ENCODE measurements at places on chromosomes 5 and 9. TPM values are rescaled to one million over a fixed set of nuclear protein-coding genes. Genes with fewer than 3 reads are reported as not detected.

DNA sequence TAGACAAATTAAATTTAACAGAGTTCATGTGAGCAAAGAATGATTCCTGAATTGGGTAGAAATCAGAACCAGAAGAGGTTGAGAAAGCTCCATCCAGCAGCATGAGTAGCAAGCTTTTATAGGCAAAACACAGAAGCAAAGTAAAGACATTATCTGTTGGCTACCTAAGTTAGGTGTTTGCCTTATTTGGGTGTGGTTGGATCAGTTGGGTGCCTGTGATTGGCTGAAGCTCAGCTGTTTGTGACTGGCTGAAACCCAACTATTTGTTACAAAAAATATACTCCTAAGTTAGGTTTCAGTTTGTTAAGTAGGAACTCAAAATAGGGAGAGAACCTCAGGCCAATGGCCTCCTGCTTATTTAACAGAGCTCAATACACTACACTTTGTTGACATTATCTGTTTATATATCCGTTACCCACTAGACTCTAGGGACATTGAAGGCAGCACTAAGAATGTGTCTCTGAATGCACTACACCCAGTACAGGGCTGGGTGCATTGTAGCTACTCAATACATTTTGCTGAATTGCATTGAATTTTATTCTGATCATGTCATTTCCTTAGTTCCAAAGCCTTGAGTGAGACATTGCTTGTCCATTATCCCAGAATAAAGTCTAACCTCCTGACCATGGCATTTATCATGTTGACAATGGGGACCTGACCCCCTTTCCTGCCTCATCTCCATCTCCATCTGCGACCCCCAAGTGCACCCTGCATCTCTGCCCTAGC is 98.7 kb downstream of the CCDC192 start:
- peak; percentile 29 for DNase-seq

DNA sequence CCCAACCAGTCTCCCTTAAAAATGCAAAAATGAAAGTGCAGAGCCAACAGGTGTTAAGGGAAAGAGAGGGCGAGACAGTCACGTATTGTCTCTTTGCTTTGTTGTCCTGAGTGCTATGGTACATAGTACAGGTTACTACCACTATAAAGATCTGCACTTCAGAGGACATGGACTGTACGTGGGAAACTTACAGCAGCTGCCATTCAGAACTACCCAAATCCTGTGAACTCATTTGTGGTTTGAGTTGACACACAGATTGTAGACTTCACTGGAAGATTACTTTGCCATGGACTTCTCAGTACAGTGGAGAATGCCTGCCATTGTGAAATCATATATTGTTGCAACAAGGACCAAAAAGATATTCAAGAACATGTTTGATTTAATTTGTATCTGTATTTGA is 34.8 kb downstream of the FBXO38 start:
- no peak for DNase-seq

Gene EQTN
- total RNA-seq, result not detected

Gene C7
- total RNA-seq, result not detected

DNA sequence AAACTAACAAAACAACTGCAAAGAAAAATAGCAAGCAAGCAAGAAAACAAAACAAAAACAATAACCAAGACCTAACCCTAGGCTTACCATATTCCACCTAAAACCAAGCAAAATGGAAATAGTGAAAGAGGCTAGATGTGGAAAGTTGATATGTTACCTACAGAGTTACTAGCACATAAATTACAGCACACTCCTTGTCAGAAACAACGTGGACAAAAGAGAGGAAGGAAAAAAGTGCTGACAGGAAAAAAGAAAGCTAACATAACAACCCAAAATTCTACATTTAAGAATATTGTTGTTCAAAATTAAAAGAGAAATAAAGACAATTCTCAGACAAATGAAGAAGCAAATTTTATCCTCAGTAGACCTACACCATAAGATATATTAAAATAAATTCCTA is 812.8 kb upstream of the NUDT12 start:
- DNase-seq, result no peak

- no peak for DNase-seq
Measured at GRCh38 chr5:132499440-132500243, 9.1 kb upstream of the IRF1 start.

DNA sequence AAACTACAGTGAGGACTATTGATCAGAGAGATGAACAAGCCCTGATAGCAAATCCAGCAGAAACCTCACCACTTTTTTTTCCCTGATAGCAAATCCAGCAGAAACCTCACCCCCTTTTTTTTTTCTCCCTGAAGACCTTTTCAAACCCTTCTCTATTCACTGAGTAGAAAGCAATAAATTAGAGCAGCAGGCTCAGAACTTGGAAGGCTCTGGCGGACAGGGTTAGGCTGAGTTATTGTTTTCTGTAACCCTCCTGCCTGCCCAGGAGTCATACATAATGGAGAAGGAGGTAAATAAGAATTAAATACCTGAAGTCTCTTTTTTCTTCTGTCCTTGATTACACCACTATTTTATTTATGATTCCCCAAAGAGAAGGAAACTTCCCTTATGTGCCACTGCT is 136.3 kb upstream of the SNX2 start:
- no peak for DNase-seq

DNA sequence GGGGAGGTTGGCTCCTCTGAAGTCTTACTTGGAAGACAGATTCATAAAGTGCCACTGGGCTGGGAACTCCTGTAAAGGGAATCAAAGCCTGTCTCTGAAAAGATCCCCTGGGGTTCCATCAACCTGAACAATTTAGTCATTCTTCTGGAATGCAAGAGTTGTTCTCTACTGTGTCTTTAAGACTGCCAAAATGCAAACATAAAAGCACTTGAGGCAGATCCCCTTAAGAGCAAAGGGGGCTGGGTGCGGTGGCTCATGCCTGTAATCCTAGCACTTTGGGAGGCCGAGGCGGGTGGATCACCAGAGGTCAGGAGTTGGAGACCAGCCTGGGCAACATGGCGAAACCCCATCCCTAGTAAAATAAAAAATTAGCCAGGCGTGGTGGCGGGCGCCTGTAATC is 16.7 kb downstream of the CDKN2AIPNL start:
- no peak for DNase-seq

DNA sequence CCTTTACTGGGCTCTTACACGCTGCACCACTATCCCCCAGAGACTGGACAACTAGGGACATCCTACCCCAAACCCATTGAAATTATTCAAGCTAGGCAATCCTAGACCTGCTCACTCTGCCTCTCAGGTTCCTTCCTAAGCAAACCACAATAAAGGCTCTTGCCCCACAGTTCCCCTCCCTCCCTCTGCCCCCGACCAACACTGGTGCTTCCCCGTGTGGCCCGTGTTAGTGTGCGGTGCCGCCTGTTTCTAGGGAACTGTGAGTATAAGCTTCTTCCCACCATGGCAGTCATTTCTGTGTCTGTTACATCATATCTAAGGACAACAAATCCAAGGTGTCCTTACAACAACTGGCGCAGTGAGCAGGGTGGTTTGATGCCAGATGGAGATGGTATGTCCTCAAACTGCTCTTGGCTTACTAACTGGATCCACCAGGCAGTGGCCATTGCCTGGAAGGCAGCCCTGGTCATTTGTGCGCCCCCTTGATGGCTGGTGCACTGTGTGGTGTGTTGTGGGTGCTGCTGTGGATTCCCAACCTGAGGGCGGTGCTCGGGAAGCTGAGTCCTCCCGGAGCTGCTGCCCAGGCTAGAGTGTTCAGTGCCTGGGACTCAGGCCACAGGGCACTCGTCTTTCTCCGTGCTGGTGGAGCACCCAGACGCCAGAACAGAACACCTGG is 8.4 kb upstream of the MXD3 start:
- no peak for DNase-seq

- DNase-seq, result no peak
Measured at GRCh38 chr5:122301016-122301415, 11.0 kb upstream of the SNCAIP start.

DNA sequence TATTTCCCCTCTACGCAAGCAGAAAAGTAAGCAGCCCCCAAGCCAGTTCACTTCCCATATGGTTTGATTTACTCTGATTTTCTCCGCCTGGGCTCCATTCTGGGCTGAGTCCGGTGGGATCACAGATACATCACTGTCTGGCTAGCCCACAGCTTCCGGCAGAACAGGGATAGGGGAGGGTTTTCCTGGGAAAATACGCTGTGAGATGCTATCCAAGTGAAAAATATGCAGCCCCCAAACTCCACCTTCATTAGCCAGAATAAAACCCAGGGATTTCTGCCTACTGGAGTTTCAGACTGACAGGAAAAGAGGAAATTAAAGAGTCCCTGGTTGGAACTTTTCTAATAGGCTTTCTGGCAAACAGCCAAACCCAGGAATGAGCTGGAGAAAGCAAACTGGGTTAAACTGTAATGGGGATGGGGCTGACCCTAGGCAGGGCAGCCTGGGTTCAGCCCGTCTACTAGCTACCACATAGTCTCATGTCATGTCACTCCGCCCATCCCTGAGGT is 16.9 kb upstream of the NIPAL4 start:
- DNase-seq, result no peak

GRCh38 chr5:123441408-123441807 is 18.2 kb upstream of the CEP120 start:
- DNase-seq, result no peak

All from glomerular endothelial cell (primary cell).